Stimulated activated CD8-positive, alpha-beta memory T cell treated with anti-CD3 and anti-CD28 coated beads, Interleukin-15, amount 100 ng/mL, for 24 hours (primary cell): ENCODE measurements at places on chromosomes 5 and 9.

- no peak for DNase-seq
Observed at GRCh38 chr5:148780711-148781110, 45.7 kb upstream of the ADRB2 start.

GRCh38 chr9:131567910-131568309 lies 22.6 kb downstream of the PRRT1B start:
- DNase-seq = no peak

- DNase-seq = no peak
Observed at GRCh38 chr5:106195679-106196474, 1474.9 kb downstream of the EFNA5 start.

DNA sequence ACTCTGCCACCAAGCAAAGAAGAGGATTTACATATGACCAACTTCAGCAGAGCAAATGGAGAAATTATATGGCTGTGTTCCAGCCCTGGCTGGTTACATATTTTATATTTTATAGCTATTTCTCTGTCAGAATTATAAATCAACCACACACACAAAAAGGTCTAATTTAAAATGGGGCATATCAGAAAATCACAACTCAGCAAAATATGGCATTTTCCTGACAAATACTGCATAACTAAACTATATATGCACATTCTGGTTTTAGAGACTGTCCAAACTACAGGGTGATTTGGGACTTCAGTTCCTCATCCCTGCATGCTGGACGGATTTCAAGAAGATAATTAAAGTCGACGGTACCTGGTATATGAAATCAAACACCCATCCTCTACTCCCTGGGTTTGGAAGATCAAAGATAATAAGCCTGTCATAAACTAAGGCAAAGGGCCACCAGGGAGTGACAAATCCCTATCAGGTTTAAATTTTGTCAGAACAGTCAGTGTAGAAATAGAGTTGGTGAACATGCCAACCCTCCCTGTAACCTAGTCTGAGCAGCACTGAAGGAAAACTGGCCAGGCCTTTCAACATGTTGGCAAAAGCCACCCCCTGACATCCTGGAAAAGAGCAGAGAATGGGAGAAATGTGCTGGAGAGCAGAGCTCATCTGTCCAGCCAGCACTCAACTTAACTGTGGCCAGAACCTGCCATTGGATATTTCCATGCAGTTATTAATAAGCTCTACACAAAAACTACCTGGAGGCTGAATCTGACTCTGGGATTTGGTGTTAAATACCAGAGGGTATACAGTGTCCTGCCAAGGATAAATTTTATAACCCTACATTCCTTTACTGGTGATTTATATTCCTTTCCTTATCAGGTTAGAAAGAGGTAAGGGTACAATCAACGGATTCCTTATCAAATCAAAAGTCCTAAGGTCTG lies 235.7 kb downstream of the ENC1 start:
- DNase-seq = no peak

- DNase-seq = no peak
Observed at GRCh38 chr5:11851416-11851815, 52.8 kb downstream of the CTNND2 start.

DNA sequence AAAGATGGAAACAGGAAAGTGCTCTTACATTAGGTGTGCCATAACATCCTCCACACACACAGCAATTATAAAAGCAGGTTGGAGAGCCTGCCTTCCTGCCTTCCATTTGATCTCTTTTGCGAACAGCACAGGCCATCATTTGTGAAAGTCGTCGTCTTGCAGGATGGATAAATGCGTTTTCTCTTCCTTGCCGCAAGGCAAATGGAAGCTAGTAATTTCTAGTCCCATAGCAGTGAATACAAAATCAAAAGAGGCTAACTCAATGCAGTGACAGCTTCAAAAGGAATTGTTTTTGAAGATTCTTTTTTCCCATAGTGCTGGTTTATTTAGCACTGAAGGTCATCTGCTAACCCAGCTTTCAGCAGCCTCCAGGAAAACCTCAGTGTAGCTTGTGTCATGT lies 178.8 kb downstream of the GIN1 start:
- no peak for DNase-seq

DNA sequence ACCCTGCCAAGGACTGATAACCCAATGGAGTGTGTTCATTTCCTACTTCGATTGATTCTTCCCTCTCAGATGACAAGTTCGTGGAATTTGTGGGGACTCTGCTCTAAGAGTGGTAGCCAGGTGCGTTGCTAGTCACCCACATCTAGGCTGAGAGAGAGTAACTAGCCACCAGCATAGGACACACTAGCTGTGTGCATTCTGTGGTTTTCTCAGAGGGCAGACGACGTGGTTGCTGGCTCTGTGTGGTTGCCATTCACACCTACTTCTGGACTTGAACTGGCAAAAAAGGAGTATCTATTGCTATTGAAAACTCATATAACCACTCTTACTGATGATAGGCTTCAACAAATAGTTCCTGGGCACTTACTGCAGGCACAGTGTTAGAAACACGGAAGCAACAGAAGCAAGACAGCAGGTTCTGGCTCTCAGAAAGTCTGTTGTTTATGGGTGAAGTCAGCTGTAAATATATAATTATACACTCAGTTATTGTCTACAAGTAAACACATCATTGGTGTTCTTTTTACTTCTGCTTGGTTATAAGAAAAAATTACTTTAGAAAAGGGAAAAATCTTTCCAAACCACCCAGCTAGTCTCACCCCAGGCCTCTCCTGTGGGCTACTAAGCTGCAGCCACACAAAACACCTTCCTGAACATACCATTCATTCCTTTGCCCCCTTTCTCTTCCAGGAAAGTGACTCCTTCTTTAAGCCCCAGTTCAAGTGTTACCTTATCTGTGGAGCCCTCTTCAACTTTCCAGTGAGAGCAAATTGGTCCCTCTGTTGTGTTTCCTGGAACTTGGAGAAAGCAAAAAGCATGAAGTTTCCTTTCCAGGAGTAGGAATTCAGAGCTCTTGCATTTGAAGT lies 151.1 kb upstream of the HAPLN1 start:
- no peak for DNase-seq

DNA sequence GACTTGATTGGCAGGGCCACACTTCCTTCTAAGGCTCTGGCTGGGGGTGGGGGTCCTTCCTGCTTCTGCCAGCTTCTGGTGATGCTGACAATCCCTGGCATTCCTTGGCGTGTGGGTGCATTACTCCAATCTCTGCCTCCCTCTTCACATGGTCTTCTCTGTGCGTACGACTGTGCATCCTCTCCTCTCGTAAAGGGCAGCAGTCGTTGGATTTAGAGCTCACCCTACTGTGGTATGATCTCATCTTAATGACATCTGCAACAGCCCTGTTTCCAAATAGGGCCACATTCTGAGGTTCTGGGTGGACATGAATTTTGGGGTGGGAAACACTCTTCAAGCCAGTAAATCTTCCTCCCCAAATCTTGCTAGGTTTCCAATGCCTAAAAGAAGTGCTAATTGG lies 36.8 kb downstream of the ROPN1L start:
- DNase-seq = no peak

GRCh38 chr9:132589148-132590036 lies 7.0 kb downstream of the BARHL1 start:
- DNase-seq = no peak
